Right kidney (tissue), 9 donors: ENCODE measurements at places on chromosomes 1 and 21.
A peak's percentile ranks its signal among the peaks of the same experiment; 100 is the strongest.

DNA sequence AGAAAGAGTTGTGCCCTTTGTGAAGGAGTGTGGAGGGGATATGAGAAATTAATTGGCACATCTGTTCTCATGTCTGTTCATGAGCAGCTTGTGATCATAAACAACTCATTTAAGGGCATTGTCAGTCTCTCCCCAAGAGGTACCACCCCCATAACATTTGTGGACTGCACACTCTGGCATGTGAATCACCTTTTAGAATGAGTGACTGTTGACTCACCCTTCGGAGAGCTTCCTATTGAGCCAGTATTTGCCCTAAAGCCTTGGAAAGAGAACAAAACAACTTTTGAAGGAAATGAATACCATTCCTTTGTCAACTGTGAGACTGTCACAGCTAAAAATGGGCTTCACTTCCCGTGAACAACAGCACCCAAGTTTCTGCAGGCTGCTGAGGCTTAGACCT, 27.5 kb upstream of the MYSM1 start:
- no peak for DNase-seq

- no peak for DNase-seq
These were observed 50.7 kb upstream of the TRAPPC10 start for GRCh38 chr21:43961382-43961909.

GRCh38 chr1:67393240-67393639, 37.0 kb downstream of the SERBP1 start:
- no peak for DNase-seq

- DNase-seq = no peak
These were observed 26.4 kb downstream of the MYOM3 start for GRCh38 chr1:24085546-24085945.

DNA sequence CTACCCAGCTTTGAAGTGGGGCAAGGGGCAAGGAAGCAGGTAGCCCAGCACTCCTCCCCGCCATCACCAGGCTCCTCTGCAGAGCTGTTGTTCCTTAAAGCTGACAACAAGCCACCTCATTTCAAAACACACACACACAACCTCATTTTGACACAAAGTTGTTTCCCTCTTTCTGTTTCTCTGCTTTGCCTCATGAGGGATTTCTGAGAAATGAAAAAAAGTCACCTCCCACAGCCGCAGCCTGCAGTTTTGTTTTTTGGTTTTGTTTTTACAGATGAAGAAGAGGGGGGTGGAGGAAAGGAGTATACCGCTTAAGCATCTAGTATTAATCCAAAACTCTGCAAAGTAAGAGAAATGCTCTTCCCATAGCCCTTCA, 12.1 kb downstream of the MCL1 start:
- peak; percentile 73 for DNase-seq
